Breast epithelium (tissue), 4 donors: ENCODE measurements at places on chromosomes 12 and 14. TPM values are rescaled to one million over a fixed set of nuclear protein-coding genes. Genes with fewer than 3 reads are reported as not detected.
A peak's percentile ranks its signal among the peaks of the same experiment; 100 is the strongest.

GRCh38 chr14:22024137-22024536 lies 350.5 kb upstream of the OR4E1 start:
- DNase-seq: no peak
- H3K4me1 ChIP-seq: no peaks in the 10 kb centered on the region
- no peak overlapping the region for H3K4me3 ChIP-seq
- H3K36me3 ChIP-seq: no peaks in the 10 kb centered on the region

- no peaks in the 10 kb centered on the region for H3K4me1 ChIP-seq
- H3K36me3 ChIP-seq: no peaks in the 10 kb centered on the region
- no peak overlapping the region for H3K27ac ChIP-seq
- H3K27me3 ChIP-seq: no peaks in the 10 kb centered on the region
Observed at GRCh38 chr12:67797185-67797741, 148.7 kb downstream of the DYRK2 start.

DNA sequence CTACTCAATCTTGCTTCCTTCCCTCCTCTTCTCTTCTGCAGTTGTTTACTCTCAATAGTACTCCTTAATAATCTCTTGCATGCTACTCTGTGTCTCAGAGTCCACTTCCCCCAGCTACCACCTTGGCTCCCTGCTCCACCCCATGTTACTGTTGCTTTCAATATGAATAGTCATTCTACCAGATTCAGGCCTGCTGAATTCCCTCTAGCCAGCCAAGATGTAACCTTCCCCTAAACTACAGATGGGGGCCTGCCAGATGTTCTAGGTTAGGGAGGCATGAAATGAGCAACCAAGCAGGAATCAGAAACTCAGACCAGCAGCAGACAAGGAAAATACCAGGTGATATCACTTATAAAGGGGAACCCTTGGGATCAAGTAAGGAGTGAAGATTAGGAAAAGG lies 392.1 kb upstream of the DDHD1 start:
- H3K27ac ChIP-seq: no peak overlapping the region
- DNase-seq: no peak
- no peaks in the 10 kb centered on the region for H3K27me3 ChIP-seq
- no peaks in the 10 kb centered on the region for H3K4me1 ChIP-seq
- H3K4me3 ChIP-seq: no peak overlapping the region

DNA sequence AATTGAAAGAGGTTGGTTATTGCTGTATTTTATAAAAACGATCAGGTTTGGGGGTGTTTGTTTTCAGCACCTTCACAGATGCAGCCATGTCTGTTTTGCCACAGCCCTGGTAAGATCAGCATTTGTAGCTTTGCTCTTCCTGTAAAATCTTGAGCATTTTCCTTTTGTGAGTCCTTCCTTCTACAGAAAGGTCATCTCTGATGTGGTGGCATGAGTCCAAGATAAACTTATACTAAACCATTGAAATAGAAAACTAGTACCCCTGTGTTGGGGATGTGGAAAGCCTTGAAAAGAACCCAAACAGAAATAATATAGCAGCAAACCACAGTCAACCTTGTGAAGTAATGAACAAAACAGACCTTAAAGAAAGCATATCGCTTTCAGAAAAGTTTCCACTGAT lies 85.5 kb downstream of the TGFB3 start:
- no peak overlapping the region for H3K4me3 ChIP-seq
- H3K36me3 ChIP-seq: no peaks in the 10 kb centered on the region
- H3K4me1 ChIP-seq: no peaks in the 10 kb centered on the region
- H3K27me3 ChIP-seq: no peaks in the 10 kb centered on the region

- no peaks in the 10 kb centered on the region for H3K4me1 ChIP-seq
- no peaks in the 10 kb centered on the region for H3K36me3 ChIP-seq
- no peak overlapping the region for H3K27ac ChIP-seq
- DNase-seq: no peak
- no peaks in the 10 kb centered on the region for H3K27me3 ChIP-seq
Observed at GRCh38 chr14:80906336-80906735, 35.2 kb downstream of the CEP128 start.

DNA sequence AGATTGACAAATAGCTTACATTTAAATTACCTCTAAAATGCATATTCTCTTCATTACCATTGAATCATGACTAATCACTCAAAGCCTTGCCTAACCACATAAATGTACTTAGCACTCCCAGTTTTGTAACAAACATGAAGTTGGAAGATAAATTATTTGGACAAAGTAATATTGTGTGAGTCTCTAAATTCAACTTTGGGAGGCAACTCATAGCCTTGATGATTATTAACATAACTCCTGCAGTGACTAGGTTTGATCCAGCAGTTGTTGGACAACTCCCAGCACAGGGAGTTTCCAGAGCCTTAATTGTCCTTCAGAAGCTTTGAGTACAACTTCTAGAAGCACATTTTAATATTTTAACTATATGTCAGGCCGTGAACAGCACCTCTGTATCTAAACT lies 153.4 kb upstream of the PDZRN4 start:
- no peak overlapping the region for H3K27ac ChIP-seq
- no peaks in the 10 kb centered on the region for H3K36me3 ChIP-seq
- no peak for DNase-seq
- no peaks in the 10 kb centered on the region for H3K4me1 ChIP-seq
- H3K27me3 ChIP-seq: no peaks in the 10 kb centered on the region

DNA sequence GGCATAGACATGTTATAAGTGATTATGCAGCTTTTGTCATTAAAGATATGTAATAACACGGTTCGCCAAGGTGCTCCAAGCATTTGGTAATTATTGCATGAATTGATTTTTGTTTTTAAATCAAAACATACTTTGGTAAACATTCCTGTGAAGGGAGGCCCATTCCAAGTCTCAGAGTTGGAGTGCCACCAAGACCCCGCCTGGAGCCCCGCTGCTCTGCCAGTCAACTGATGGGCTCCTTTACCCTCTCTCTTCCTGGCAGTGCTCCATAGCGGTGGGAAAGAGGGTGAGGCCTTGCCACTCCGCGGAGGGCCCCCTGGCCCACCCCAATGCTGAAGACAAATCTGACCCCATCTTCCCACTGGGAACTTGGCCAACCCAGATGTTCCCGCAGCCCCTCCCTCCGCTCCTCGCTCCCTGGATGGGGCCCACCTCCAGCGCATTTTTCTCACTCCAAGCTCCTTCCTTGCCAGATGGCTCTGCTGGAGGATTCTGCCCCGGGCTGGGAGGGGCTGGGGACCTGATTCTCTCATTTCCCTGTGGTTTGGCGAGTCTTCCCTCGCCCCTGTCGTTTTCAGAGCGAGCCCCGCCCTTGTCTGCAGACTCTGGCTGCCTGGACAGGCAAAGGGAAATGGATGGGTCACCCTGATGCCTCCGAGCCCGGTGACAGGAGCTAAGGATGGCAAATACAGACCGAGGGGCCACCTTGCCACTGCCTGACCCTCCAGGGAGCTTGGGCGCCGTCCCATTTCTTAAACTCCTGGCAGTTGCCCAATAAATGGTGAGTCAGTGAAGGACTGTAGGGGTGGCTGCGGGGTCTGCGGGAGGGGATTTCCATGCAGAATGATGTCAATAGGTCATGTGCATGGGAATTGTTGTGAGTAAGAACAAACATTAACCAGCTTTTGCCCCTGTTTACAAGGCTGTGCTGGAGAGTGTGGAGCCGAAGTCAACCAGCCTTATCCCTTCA lies 9.2 kb upstream of the PAPLN start:
- no peak overlapping the region for H3K4me3 ChIP-seq
- H3K36me3 ChIP-seq: no peaks in the 10 kb centered on the region
- H3K27ac ChIP-seq: peak overlapping the region; percentile 43
- no peak for DNase-seq
- H3K27me3 ChIP-seq: no peaks in the 10 kb centered on the region

DNA sequence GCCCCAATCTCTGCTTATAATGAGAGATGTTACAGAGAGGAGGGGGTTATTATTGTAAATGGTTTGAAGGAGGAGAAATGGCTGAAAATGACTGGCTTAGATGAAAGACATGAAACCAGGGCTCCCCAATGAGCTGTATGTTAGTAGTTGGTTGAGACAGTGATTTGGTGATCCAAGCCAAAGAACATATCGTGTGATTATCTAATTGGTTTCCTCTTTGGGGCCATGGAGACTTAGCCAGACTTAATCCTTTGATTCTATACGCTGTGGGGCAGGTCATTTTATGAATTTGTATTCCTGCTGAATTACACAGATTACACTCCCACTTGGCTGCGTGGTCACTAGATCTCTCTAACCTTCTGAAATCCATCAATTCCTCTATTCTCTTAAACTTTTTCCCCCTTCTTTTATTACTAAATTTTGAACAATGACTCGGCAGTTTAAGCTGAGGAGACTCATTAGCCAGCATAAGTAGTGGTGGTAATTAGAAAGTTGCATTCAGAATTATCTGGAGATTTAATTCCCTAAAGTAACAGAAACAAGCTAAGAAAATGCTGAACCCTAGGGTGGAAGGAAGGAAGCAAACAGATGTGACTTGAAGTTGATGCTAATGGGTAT lies 5.3 kb downstream of the TTC8 start:
- peaks cover 7% of the 10 kb centered on the region for H3K4me1 ChIP-seq
- H3K27ac ChIP-seq: peak overlapping the region; percentile 52
- no peaks in the 10 kb centered on the region for H3K36me3 ChIP-seq
- H3K4me3 ChIP-seq: no peak overlapping the region
- H3K27me3 ChIP-seq: no peaks in the 10 kb centered on the region
- DNase-seq: no peak

GRCh38 chr14:51653079-51653774 lies 1.5 kb downstream of the FRMD6 start:
- no peaks in the 10 kb centered on the region for H3K36me3 ChIP-seq
- H3K4me3 ChIP-seq: peak overlapping the region; percentile 96
- no peaks in the 10 kb centered on the region for H3K27me3 ChIP-seq
- no peaks in the 10 kb centered on the region for H3K4me1 ChIP-seq
- peak overlapping the region; percentile 99 for H3K27ac ChIP-seq

DNA sequence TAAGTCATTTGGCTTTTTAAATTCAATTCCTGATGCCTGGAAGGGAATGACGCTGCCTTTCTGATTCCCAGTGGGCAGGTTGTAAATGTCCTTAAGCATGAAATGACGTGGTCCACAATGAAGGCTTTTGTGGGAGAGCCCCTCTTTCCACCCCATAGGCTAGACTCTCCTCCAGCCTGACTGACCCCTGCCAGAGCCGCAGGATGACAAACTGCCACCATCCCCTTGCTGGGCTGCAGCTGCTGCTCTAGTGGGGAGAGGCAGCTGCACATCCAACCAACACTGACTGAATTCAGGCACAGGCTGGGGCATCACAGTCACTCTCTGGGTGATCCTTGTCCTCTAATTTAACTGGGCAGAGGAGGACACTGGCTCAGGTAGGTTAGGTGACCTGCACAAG lies 6.3 kb downstream of the TSPAN11 start:
- no peak overlapping the region for H3K27ac ChIP-seq
- DNase-seq: no peak
- no peaks in the 10 kb centered on the region for H3K36me3 ChIP-seq
- H3K4me1 ChIP-seq: no peaks in the 10 kb centered on the region
- no peak overlapping the region for H3K4me3 ChIP-seq

DNA sequence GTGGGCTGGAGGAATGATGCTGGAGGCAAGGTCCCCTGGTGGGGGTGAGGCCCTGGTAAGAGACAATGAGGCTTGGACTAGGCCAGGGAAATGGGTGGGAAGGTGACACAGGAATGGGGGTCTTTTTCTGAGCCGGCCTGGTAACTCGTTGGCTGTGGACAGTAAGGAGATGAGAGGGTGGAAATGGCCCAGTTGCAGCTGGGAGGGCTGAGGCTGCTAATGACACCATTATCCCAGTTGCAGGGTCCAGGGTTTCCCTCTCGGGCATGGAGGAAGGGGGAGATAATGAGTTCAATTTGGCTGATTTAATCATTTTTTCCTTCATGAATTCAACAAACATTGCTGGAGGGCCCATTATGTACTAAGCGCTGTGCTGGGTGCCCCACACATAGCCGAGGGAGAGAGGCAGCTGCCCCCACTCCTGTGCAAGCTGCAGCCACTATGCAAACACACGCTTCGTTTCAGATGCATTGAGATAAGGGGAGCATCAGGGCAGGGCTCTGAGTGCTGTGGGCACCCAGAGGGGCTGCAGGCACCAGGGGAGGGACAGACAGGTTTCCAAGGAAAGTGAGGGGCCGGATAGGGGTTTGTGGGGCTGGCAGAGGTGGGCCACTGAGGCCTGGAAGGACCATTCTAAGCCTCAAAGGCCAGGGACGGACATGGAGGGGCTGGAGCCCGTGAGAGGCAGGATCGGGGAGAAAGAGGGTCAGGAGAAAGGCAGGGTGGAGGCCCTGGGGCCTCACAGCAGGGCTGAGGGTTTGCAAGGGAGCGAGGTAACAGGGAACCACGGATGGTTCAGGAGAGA lies 43.2 kb upstream of the MEG3 start:
- H3K4me3 ChIP-seq: no peak overlapping the region
- H3K36me3 ChIP-seq: no peaks in the 10 kb centered on the region
- peak; percentile 38 for DNase-seq
- no peak overlapping the region for H3K27ac ChIP-seq
- no peaks in the 10 kb centered on the region for H3K4me1 ChIP-seq

- H3K27ac ChIP-seq: no peak overlapping the region
- no peaks in the 10 kb centered on the region for H3K27me3 ChIP-seq
- peaks cover 16% of the 10 kb centered on the region for H3K4me1 ChIP-seq
- no peak overlapping the region for H3K4me3 ChIP-seq
Observed at GRCh38 chr12:51970904-51971646, 19.6 kb downstream of the ACVR1B start.

DNA sequence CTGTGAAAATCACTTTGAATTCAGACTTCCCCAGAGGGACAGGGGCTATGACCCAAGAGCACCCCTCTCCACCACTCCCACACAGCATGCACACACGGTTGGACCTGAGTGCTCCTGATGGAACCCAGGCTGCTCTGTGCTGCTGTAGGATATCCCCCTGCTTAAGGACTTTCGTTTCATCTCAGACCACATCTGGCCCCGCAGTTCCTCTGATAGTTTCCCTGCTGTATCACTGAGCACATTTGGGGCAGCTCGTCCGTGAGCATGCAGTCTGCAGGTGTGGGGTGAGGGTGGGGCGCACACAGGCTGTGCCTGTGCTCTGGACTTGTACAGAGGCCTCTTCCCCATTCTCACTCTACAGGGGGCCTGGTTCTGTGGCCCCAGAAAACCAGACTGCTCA lies 345.2 kb upstream of the FKBP4 start:
- H3K36me3 ChIP-seq: no peaks in the 10 kb centered on the region
- no peaks in the 10 kb centered on the region for H3K27me3 ChIP-seq
- H3K4me3 ChIP-seq: no peak overlapping the region
- H3K27ac ChIP-seq: no peak overlapping the region
- no peaks in the 10 kb centered on the region for H3K4me1 ChIP-seq
- DNase-seq: no peak

DNA sequence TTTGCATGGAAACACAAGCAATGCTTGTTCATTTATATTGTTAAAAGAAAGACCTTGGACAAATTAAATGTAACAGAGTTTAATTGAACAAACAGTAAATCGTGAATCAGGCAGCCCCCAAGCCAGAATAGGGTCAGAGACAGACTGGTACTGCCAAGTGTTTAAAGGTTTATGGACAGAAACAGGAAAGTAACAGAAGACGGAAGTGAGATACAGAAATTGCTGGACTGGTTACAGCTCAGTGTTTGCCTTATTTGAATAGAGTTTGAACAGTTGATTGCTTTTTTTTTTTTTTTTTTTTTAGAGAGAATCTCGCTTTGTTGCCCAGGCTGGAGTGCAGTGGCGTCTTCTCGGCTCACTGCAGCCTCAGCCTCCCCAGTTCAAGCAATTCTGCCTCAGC lies 50.3 kb downstream of the DAO start:
- no peak overlapping the region for H3K4me3 ChIP-seq
- no peaks in the 10 kb centered on the region for H3K36me3 ChIP-seq
- no peak overlapping the region for H3K27ac ChIP-seq
- H3K27me3 ChIP-seq: no peaks in the 10 kb centered on the region
- no peak for DNase-seq
- no peaks in the 10 kb centered on the region for H3K4me1 ChIP-seq

Gene TRHDE
- total RNA-seq: 0.98 TPM

Gene FLRT2
- 5.2 TPM for total RNA-seq

Gene PRPF40B
- 34.0 TPM for total RNA-seq

Gene B4GALNT1
- 1.1 TPM for total RNA-seq

Gene TMTC2
- total RNA-seq: 7.0 TPM

Gene HSP90AA1
- 467 TPM for total RNA-seq

Gene KLRK1
- 3.8 TPM for total RNA-seq
